ENCODE measurements at places on chromosomes 12 and 14.

- DNase-seq: no peak
Observed at GRCh38 chr12:94710933-94711332, 60.6 kb upstream of the TMCC3 start.

GRCh38 chr14:59507063-59507751 is 22.9 kb downstream of the JKAMP start:
- peak; percentile 22 for DNase-seq

DNA sequence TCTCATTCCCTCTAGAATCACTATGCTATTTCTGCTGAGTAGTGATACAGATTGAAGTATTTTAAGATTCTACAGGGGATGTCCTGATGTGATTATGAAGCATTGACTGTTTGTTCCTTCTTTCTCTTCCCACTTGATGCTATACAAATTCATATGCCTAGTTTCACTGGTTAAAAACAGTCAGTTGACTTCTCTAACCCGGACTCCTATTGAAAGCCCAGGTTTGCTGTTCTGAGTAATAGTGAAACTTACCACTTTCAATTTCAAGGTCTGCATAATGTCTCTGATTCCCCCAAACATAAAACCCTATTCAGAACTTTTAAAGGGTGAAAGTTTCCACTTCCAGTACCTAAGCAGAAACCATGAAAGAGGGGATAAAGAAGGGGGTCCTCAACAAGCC is 117.7 kb upstream of the RPL10L start:
- no peak for DNase-seq

DNA sequence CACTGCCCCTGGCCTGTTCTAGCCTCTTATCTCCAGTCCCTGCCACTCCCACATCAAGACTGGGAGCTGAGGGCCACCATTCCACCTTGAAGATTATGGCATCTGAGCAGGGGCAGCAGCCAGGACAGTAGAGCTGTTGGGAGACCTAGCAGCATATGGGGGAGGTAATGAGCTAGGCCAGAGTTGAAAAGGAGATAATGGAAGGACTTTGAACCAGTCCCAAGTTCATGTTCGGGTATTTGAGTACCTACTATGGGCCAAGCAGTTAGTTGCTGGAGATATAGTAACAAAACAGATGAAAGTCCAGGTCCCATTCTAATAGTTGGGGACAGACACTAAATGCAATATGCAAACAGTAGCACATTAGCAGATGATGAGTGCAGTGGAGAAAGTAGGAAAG is 151.5 kb downstream of the PLXNC1 start:
- no peak for DNase-seq

GRCh38 chr14:61019537-61019936 is 38.5 kb downstream of the SLC38A6 start:
- no peak for DNase-seq

- DNase-seq: no peak
Observed at GRCh38 chr12:99959549-99960170, 25.1 kb downstream of the ANKS1B start.

DNA sequence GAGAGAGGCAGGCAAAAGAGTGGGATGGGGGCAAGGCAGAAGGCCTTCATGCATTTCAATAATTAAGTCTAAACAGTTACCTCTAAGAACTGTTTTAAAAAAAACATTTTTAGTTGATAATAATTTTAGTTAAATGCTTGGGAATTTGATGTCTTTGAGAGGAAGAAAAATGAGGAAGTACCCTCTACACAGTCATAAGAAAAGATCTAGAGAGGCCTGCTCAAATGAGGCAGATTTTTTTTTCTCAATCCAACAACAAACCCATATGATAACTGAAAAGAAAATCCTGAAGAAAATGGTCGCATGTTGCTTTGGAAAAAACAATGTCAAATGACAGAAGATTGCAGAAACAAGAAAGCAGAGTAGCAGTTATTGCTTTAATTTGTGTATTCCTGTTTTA is 25.6 kb downstream of the SINHCAF start:
- no peak for DNase-seq
